ENCODE measurements at places on chromosomes 12 and 14.
A peak's percentile ranks its signal among the peaks of the same experiment; 100 is the strongest.

- no peak for DNase-seq
These were observed 202.0 kb downstream of the PPM1H start for GRCh38 chr12:62732861-62733427.

- no peak for DNase-seq
These were observed 174.2 kb downstream of the PPM1H start for GRCh38 chr12:62760779-62761178.

DNA sequence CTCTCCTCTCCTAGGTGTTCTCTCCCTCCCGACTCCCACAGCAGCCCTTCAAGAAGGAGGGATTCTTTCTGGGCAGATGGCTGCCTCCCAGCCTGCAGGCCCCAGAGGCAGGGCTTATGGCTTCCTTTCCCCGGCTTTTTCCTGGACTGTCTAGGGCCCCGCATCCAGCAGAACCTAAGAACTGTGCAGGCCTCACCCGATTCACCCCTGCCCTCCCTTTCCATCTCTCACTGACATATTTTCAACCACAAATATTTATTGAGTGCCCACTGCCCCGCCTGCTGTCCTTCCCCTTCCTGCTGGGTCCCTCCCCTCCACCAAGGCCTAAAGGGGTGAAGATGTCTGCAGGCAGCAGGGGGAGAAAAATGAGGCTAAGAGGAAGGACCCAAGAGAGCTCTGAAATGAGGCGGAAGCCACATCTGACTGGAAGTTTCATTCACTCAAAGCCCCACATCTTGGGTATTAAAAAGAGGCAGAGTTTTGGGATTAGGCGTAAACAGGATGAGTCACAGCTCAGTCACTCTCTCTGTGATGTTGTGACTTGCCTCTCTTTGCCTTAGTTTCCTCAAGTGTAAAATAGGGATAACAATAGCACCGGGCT lies 2.9 kb downstream of the SCNN1A start:
- DNase-seq = no peak

DNA sequence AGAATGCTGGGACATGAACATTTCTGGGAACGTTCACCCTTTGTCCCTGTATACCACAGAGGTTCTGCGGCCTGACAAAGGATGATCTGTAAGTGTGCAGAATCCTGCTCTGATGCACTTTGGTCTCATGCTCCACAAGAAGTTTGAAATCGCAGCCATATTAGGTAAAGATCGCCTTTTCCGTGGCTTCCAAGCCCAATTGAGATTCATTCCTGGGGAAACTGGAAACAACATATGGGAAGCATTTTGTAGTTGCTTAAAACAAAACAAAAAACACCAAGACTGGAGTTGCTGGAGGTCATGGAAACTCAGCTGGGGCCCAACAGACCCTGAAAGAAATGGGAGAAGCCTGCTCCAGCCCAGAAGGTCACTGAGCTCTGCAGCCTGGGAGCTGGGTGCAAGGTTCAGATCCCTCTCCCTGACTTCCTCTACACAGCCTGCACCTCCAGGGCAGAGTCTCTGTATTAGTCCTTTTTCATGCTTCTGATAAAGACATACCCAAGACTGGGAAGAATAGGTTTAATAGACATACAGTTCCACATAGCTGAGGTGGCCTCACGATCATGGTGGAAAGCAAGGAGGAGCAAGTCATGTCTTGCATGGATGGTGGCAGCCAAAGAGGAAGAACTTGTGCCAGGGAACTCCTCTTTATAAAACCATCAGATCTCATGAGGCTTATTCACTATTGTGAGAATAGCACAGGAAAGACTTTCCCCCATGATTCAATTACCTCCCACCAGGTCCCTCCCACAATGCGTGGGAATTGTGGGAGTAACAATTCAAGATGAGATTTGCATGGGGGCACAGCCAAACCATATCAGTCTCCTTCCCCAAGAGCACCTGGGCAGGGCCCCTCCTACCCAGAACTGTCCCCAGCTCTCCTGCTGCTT lies 60.8 kb upstream of the CHGA start:
- DNase-seq = no peak

DNA sequence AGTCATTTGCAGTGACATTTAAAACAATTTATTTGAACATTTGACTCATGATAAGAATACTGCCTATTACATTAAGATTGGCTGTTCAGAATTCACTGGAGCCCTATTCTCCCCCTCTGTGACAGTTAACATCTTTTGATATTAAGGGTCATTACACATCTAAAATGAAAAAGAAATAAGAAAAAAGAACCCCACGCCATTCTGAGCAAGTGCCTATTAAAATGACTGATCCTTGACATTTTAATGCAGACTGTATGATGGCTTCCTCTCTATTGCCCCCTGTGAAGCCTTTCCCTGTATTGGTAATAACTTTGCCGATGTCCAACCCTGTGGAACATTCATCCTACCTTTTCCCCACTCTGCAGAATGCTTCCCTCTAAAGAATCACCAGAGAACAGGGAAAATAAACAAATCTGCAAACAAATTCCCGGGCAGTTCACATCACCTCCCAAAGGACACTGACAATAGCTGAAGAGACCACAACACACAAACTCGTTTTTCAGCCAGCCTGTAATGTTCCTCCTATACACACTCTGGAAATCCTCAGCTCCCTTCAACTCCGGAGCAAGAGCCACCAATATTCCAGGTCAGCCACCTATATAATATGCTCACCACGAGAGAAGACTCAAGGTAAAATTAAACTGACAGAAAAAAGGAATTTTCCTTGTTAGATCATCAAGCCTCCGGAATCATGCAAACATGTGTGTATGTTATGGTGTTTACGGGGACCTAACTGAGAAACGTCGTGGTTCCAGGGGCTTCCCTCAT lies 2.1 kb downstream of the NIN start:
- DNase-seq = no peak

DNA sequence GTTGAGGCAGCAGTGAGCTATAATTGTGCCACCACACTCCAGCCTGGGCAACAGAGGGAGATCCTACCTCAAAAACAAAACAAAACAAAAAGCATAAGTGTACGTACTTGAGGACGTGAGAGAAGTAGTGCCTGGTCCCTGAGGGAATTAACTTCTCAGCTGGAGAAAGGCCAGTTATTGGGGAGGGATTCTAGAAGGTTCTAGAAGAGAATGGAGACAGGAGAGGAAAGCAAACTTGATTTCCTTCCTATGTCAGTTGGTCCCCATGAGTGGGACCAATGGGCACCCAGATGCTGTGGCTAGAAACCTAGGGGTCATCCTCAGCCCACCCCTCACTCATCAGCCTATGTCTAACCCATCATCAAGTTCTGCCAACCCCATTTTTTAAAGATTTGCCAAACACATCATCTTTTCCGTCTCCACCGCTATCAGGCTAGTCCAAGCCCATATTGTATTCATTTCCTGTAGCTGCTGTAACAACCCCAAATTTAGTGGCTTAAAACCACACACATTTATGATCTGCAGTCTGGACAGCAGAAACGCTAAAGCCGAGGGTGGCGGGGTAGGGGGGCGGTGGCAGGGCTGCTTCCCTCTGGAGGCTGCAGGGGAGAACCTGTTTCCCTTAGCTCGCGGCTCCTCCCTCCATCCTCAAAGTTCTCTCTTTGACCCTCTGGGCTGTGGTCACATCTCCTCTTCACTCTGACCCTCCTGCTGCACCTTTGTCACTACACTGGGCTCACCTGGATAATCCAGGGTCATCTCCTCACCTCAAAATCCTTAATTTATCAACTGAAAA lies 7.2 kb upstream of the RBM19 start:
- no peak for DNase-seq

GRCh38 chr12:121214855-121215745 lies 5.2 kb downstream of the P2RX4 start:
- DNase-seq = no peak

- no peak for DNase-seq
These were observed 60.3 kb upstream of the KCNMB4 start for GRCh38 chr12:70305794-70306193.

- no peak for DNase-seq
These were observed 35.6 kb downstream of the ZNF664 start for GRCh38 chr12:124008595-124008994.

GRCh38 chr14:102215576-102216250 lies 76.0 kb downstream of the WDR20 start:
- no peak for DNase-seq

- DNase-seq = no peak
These were observed 201.7 kb upstream of the DCN start for GRCh38 chr12:91384366-91384765.

DNA sequence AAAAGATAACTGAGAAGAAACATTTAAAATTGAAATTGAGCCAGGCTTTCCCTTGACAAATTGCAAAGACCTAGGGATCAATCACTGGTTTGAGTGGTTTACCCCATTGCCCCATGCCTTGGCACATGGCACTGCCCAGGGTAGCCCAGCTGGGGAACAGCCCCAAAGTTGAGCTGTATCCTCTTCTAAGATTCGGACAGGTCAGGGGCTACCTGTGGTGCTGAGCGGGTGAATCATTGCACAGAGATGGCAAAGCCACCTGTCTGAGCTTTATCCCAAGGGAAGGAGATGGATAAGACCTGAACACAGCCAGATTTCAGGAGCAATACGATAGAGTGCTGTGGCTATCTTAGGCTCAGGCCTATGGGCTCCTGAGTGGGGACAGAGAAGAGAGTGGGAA lies 7.0 kb downstream of the IFI27L2 start:
- no peak for DNase-seq

GRCh38 chr14:55401751-55402150 lies 9.9 kb downstream of the ATG14 start:
- no peak for DNase-seq

DNA sequence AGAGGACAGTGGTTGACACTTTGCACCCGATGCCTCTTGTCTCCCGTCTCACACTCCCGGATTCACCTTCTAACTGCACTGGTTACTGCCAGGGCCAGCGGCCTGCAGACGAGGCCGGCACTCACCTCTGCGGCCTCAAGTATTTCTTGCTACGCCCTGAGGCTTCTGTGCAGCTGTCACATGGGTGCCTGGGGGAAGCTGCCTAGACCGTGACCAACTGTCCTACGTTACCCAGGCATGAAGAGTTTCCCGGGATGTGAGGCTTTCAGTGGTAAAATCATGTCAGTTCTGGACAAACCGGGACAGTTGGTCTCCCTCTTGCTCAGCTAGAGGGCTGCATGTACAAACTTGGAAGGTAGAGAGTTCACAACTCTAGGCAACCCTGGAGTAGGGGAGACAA lies 274.5 kb downstream of the GLT1D1 start:
- DNase-seq = no peak

GRCh38 chr14:64364907-64365306 lies 23.2 kb upstream of the MTHFD1 start:
- DNase-seq = no peak

DNA sequence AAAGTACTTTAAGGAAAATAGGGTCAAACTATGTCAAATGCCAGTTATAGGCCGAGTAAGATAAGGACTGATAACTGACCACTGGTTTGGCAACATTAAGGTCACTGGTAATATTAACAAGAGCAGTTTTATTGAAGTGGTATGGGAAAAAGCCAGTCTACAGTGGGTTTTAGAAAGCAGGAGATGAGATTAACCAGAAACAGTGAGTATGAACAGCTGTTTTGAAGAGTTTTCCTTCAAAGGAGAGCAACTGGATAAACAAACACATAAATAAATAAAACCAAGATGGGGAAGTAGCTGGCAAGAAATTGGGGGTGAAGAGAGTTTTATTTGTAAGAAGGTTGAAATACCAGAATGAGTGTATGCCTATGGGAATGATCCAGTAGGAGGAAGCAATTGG lies 30.3 kb downstream of the KITLG start:
- no peak for DNase-seq

DNA sequence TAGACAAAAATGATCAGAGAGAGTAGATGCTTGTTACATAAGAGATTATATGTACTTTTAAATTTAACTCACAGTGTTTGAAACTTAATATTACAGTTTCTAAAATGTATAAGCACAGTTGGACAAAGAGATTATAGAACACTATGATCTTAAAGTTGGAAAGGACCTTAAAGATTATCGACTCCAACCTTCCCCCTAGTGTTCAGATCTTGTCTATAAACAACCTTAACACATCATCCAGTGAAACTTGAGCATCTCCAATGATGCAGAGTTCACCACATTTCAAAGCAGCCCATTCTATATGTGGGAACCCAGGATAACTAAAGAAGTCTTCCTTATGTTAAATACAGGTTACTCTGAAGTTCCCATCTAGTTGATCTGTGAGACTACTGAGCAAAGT lies 480.8 kb downstream of the RMST start:
- DNase-seq = no peak

- DNase-seq = no peak
These were observed 25.6 kb downstream of the SINHCAF start for GRCh38 chr12:31300341-31300740.

DNA sequence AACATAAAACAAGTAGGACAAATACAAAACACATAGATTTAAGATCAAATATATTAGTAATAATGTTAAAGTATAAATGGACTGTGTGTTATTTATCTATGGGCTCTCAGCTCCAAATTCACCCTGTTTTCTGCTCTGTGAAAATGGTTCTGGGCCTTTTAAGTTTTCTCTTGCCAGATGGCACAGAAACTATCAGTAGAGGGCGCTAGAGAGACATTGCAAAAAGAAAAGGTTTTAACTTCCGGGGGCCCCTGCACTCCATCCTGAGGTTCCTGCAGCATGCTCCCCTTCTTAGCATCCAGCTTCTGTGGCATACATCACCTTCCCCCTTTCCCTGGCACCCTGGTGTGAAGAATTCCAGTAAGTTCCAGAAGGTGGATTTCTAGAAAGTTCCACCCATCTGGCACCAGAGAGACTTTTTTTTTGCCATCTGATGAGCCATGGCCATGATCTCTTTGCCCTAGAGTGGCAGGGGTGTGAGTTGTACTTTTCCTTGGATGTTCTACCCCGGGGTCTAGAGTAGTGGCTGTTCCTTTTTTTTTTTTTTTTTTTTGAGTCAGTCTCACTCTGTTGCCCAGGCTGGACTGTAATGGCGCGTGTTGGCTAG lies 29.3 kb downstream of the ZCRB1 start:
- peak; percentile 11 for DNase-seq

DNA sequence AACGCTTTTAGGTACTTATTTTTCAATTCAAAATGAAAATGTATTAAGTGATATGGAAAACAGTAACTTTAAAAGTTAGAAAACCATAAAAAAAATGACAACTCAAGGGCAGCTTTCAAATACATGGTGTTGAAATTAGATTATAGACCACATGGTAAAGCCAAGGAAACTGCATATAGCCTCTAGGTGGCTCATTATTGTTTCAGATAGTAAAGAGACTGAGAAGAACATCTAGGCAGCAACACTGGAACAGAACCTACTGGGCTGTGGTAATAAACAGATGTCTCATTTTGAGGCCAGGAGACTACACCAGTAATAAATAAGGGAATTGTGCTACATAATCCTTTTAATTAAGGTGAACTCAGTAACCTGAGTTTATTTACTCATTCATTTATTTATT lies 13.0 kb downstream of the FBXO33 start:
- DNase-seq = no peak

DNA sequence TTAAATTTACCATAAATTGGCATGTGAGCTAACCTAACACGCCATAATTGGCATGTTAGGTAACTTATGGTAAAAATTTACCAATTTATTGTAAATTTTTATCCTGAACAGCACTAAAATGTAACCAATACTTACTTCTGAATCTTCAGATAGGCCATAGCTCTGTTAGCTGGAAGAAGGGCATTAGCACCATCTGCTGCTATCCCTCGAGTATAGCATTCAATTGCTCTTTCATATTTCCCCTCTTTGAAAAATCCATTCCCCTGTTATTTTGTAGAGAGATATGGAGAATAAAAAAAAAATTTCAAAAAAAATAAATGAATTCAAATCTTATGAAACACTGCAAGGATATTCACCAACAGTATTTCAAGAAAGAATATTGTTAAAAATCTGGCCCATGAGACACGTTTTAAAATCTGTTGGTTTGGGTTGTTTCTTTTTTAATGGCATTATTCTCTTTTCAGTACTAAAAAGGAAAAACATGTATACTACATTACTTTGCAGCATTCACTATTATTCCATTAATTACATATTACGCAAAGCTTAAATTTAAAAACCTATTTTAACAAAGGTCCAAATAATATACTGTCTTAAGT lies 19.1 kb downstream of the RPAP3 start:
- no peak for DNase-seq
